ENCODE measurements at places on chromosomes 12 and 14.

- no peak for DNase-seq
Observed at GRCh38 chr14:58216544-58216943, 16.6 kb downstream of the ACTR10 start.

DNA sequence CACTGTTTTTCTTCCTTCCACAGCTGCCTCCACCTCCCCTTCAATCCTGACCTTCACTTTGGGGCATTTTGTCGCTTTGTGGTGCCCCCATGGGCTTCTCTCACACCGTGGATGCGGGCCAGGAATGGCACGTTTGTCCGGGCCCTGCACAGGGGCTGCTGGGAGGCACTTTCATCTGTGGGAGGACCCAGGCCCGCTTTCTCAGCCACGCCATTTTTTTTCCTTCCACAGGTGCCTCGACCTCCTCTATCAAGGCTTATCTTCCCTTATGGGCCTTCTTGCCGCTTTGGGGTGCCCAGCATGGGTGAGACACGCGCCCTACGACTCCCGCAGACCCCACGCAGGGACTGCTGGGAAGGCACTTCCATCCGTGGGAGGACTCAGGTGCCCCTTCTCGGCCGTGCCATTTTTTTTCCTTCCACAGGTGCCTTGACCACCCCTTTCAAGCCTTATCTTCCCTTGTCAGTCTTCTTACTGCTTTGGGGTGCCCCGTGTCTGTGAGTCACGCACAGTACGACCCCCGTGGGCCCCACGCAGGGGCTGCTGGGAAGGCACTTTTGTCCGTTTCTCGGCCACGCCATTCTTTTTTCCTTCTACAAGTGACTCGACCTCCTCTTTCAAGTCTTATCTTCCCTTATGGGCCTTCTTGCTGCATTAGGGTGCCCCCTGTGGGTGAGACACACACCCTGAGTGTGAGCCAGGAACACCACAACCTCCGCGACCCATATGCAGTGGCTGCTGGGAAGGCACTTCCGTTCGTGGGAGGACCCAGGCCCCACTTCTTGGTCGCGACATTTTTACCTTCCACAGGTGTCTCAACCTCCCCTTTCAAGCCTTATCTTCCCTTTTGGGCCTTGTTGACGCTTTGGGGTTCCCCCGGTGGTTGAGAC is 270.7 kb downstream of the ALG10 start:
- DNase-seq: no peak

- no peak for DNase-seq
Observed at GRCh38 chr12:124140944-124141486, 153.9 kb upstream of the RFLNA start.

- DNase-seq: no peak
Observed at GRCh38 chr14:84006643-84007155, 1523.2 kb upstream of the FLRT2 start.

DNA sequence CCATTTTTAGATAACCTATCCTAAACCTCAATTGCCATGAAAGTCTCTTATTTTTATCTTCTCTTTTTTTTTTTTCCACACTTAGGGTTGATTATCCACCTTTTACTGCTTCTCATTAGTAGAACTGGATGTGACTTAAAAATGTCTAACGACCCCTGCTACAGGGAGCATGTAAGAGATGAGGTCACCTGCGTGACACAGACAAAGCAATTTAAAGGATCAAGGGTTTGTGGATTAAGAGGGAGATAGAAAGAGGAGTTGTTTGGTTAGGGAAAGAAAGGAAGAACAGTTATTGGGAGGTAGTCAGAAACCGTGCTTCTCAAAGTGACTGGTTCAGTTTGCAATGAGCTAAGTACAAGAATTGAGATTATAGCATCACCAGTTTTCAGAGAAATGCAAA is 239.1 kb downstream of the ALX1 start:
- DNase-seq: no peak

- DNase-seq: no peak
Observed at GRCh38 chr14:21233457-21234076, 35.7 kb downstream of the HNRNPC start.

DNA sequence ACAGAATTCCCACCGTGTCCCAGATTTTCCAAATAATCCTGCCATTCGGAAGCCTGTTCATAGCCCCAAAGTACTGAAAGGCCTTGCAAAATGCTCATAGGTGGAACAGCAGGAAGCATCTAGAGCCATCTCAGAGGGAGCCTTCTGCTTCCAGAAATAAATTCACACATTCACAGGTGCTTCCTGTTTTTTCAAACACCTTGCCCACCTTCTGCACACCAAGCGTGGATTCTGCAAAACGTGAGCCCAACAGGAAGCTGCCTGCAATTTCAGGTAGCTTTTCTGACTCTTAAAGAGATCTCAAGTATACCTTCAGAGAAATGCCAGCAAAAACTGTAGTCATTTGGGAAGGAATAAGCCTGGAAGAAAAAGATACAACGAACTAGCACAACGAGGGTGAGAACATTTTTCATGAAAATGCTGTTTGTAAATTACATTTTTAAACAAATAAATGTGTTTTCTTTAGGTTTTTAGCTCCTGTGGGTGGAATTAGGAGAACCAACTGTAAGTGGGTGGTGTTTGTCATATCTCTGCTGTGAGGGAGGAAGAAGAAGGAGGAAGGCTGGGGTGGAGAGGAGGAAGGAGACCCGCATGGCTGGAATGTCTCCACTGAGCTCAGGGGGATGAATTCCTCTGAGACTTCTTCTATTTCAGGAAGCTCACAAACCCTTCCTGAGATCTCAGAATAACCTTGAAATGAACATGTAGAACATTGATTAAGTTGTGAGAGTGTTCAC is at the start of gene IFNG-AS1:
IFNG-AS1 (plus strand) TSS at position 264 of the 737 bp plus-strand sequence.
- no peak for DNase-seq

- DNase-seq: peak; percentile 76
Observed at GRCh38 chr12:62438098-62438692, 28.4 kb upstream of the MON2 start.

- no peak for DNase-seq
Observed at GRCh38 chr12:130977046-130977742, 23.5 kb downstream of the ADGRD1 start.

DNA sequence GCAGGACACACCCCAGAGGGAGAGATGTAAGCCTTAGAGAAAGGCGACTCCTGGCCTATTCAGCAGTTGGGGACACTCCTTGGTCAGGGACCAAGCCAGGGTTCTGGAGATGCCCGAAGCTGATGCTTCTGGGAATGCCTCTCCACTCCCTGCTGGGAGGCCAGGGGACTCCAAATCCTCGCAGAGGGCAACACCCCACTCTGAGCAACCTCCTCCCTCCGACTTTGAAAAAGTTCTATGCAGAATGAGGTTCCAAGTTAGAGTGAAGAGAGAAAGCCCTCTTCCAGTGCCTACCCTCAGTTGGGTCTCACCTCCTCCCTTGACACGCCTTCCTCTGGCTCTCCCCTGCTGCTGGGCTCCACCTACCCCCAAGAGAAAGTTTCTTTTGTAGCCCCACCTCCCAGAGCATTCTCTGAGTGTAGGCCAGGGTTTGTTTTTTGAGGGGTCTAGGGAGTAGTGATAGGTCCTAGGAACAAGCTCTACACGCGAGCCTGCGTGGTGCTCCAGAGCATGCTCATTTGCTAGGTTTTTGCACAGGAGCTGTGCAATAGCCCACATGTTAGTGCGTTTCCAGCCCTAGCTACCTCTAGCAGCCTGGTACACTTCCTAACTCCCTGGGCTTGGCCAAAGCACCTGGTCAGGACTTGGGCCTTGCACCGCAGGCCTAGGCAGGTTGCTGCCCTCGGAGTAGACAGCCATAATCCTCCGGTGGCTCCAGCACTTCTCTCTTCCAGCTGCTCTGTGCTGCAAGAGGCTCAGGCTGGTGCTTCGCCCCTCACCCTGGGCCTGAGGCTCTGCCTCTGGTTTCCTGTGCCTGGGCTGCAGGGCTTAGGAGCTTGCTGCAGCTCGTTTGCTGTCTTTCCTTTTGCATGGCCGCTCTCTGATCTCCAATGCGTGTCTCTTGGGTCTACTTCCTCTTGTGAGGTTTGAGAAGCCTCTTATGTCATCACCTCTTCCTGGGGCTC is 590 bp upstream of the CEBPE start:
- no peak for DNase-seq

- no peak for DNase-seq
Observed at GRCh38 chr14:47541662-47542061, 133.7 kb downstream of the MDGA2 start.

- DNase-seq: peak; percentile 69
Observed at GRCh38 chr12:6792522-6793201, 3.3 kb downstream of the CD4 start.

- no peak for DNase-seq
Observed at GRCh38 chr14:77014004-77014604, 14.4 kb downstream of the IRF2BPL start.

- no peak for DNase-seq
Observed at GRCh38 chr12:115354007-115354890, 670.3 kb upstream of the TBX3 start.

DNA sequence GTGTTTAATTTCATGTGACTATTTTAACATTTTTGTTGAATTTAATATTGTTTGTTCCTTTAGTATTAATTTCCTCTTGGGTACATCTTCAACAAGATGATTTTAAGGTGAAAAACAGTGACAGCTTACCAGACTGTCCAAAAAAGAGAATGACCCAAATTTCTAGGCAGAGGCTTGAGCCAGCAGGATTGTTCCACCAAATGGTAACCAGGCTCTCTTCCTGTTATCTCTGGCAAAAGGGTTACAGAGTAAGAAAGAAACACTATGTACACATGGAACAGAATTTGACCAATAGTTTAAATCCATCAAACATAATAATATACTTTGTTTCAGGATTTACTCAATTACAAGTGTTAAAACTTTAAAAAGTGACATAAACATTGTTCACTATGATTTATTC is 39.0 kb downstream of the YAF2 start:
- DNase-seq: no peak

- peak; percentile 30 for DNase-seq
Observed at GRCh38 chr12:55676707-55677106, 31.0 kb downstream of the ITGA7 start.

DNA sequence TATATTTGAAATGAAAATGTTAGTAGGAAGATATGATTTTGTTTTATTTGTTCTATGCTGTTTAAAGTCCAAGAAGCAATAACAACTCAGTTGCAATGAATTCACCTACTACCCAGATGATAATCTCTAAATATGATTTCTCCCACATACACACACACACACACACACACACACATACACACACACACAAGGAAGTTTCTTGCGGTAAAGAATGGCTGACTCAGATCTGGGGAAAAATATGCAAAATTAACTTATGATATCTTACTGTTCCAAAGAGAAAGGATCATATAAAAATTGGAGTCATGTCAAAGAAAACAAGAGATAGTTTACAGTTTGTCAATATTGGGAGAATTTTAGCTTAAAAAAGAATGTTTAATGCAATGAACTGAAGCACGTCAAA is 456.7 kb downstream of the SLC16A7 start:
- no peak for DNase-seq

DNA sequence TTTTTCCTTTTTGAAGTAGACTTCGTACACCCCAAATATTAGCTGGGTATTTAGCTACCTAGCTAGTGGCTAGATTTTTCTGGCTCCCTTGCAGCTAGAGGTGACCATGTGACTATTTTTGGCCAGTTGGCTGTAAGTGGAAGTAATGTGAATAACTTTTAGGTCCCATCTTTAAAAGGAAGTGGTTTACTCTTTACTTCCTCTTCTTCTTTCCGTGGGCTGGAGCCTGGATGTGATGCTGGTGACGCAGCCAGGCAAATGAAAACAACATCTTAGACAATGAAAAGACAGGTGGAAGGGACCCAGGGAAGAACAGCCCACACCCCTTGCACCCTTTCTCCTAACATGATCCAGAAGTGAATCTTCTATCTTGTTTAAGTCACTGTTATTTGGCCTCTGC is 245.5 kb downstream of the ATP23 start:
- DNase-seq: no peak

DNA sequence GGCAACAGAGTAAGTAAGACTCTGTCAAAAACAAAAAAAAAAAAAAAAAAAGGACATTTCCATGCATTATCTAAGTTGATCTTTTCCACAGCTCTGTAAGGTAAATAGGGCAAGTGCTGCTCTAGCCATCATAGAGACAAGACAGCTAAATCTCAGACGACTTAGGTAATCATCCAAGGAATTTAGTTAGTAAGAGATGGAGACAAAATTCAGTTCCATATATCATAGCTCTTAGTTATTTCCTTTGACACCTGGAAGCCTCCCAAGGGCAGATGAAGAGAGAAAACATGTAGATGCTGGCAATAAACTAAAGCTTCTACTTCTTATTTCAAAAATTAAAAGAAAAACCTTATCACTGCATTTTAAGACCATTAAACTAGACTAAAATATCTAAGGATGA is 48.7 kb downstream of the ST8SIA1 start:
- no peak for DNase-seq

GRCh38 chr12:116266168-116266601 is 11.3 kb downstream of the MED13L start:
- DNase-seq: no peak

DNA sequence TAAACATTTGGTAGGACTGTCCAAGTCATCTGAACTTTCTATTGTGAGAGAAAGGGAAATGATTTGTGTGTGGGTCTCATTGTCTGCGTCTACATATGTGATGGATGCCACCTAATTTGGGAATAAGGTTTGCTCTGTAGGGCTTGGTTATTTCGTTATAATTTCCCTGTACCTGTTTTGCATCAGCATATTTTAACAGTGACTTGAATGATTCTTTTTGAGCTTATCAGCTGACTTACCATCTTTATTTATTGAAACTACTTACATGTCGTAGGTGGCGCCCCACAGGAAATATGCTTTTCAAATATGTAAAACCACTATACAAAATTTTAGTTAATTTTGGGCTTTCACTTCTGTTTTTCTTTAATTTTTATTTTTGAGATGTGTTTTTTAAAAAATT is 56.5 kb upstream of the BCAT1 start:
- DNase-seq: no peak

DNA sequence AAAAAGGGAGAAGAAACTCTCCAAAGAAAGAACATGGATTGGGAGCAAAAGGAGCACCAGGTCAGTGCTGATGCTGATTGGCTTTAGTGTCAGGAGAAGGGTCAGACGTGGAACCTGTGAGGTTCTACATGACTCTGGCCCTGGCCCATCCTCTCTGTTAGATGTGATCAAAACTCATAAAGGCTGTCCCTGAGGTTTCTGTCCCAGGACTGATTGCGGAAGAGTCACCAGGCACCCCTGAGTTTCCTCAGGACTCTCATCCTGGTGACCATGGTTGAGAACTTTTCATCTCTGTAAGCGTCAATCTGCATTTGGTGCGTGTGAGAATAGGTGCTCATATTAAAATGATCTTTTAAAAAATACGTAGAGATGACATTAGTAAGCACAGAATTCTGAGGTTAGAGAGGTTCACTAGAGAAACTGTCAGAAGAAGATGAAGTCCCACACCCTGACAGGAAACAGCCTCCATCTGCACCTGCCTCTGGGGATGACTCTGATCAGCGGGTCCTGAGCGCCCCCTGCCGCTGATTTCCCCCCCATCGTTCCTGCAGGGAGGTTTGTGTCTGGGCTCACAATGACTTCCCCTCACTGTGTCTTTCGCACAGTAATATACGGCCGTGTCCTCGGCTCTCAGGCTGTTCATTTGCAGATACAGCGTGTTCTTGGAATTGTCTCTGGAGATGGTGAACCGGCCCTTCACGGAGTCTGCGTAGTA is 741.8 kb downstream of the TMEM121 start:
- DNase-seq: no peak

Measured in pons (tissue), 1 donor.